Fibroblast of upper back skin (primary cell): ENCODE measurements at places on chromosomes 3 and 15.

- no peak for DNase-seq
Measured at GRCh38 chr15:36506733-36507356, 72.6 kb upstream of the CDIN1 start.

GRCh38 chr15:29434280-29434679, 164.7 kb upstream of the NSMCE3 start:
- DNase-seq, result no peak

DNA sequence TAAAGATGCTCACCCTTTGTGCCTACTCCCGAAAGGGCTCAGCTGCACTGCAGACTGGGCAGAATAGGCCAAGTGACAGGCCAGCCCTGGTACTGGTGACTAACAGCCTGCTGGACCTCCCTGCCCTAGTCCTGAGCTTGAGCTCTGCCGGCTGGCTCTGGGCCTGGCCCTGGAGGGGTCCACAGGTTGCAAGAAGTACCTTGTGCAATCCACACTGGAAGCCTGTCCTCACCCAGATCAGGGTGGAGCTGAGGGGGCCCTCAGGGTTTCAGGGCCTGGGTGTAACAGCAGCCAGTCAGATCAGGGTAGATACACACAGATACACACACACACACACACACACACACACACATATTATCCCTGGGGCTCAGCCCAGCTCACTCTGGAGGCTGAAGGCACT, 27.3 kb upstream of the PLA2G4D start:
- DNase-seq, result no peak

DNA sequence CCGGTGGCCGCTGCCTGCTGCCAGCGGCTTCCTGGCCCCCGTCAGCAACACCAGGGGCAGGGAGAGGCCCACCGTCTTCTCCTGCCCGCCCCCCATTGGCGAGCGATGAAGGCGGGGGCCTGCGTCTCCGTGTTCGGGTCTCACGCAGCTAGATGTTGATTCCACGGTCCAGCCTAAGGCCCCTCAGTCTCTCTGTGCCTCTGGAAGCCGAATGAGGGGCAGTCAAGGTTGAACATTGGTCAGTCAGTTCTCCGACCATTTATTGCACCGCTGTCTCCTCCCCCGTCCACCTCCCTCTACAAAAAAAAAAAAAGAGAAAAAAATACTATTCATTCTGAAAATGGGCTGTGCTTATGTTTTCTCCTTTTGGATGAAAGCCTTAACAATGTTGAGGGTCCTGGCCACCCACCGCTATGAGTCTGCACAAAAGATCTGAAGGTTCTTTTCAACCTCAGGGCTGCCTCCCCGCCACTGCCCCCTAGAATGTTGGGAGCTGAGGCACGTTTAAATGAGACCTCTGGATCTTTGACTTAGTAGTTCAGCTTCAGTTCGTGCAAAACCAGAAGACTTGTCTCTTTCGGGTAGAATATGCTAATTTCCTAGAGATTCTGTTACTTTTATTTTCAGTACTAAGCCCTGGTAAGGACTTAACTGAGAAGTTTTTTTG, 736 bp downstream of the IREB2 start:
- DNase-seq, result peak; percentile 30

- peak; percentile 83 for DNase-seq
Measured at GRCh38 chr15:48459571-48460442, 128.6 kb downstream of the DUT start.

DNA sequence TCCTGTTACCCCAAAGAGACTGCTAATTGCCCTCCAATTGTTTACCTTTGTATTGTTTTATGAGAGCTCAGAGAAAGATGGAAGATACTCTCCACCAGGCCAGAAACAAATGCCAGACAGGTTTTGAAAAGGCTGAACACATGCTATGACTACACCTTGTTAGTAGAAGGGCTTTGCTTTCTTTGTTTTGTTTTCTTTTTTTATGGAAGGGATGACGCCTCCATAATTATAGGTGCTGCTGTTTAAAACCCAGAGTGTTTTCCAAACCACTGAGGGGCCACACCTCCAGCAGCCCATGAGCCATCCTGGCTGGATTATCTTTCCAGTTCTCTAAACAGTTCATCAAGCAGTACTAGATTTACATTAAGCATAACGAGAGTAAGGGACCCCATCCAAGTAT, 5.6 kb upstream of the FOXP1 start:
- no peak for DNase-seq

DNA sequence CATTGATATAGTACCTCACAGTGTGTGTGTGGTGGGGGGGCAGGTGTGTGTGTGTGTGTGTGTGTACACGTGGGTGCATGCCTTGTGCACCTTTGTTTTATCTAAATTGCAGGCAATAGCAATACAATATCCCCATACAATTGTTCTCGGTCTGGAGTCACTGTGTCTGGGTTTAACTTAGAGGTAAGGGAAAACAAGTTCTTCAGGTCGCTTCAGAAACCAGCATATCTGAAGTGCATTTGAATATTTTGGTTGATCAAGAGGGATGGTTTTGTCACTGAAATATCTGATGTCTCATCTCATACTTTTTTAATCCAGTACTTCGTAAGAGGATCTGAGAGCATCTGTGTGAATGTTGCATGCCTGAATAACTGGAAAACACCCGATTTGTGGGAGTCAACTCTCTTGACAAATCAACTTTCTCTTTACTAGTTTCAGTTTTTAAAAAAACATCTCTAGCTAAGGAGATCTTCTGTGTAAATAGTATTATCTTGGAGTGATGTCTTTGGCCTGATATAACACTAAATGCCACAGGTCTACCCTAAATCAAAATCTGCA, 206.8 kb upstream of the NR2F2 start:
- no peak for DNase-seq

DNA sequence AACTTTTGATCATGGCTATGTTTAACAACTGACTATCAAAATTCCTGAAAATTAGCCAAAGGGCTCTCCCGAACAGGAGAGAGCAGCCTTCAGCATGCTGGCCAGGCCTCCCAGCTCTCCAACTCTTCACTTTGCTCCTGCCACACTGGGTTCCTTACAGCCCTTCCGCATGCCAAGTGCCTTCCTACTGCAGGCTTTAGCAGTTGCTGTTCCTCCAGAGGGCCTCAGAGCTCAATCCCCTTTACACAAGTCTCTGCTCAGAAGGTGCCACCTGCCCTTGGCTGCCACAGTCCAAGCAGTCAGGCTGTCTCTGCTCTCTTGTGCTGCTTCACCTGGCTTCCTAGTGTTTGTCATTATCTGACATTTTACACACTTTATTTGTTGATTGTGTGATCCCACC, 553.1 kb upstream of the PPP2R3A start:
- DNase-seq, result no peak

GRCh38 chr3:122893282-122893681, 98.4 kb downstream of the SLC49A4 start:
- no peak for DNase-seq

DNA sequence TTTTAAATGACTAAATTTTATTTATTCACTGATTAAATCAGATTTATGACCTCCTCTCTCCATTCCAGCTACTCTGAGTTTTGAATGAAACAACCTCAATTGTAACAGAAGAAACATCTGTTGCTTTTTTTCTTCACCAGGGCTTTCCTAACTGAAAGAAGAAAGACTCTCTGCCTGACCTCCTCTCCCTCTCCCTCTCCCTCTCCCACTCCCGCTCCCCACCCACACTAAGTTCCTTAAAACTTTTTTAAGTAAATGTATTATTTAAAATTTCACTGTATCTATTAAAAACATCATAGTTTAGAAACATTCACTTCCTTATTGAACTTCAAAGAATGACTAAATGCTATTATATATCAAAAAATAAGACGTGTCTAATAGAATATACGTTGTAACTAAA, 122.0 kb downstream of the TFDP2 start:
- no peak for DNase-seq

DNA sequence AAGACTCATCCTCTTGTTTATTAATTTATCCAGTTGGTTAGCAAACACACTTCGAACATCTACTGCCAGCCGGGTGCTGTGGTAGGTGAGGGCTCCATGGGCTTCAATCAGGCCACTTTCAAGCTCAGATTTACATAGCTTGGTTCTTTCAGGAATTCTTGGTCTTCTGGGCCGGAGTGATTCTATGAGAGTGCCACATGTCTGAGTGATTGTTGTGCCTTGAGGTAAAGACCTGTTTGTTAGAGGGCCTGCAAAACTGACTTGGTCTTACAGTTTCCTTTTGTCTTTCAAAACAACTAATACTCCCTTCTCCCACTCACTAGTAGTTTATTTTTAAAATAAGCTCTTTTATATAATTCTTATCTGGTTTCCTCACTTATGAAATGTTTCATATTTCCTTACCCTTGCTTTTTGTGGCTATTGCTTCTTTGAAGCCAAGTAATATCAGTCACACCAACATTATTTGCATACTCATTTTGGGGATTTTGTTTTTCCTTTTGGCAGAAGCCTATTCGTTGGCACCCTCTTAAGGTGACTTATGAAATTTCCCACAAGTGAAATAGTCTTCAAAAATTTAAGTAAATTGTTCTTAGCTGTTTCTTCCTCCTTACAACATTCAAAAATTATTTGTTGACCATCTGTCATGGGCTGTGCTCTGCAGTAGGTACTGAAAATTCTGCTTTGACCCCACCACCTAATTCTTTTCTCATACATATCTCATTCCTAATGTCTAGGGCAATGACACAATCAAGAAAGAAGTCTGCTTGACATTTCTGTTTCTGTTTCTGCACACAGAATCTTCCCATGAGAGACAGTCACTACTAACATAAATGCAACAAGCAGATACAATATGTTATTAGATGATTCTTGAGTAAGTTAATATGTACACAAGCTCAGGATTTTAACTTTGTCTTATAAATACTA, 120.2 kb downstream of the LRRC28 start:
- no peak for DNase-seq
